Stomach (tissue), 19 donors: ENCODE measurements at places on chromosomes 4 and X. TPM values are rescaled to one million over a fixed set of nuclear protein-coding genes. Genes with fewer than 3 reads are reported as not detected.

Gene CHIC1
- 1.7 TPM for polyA plus RNA-seq

DNA sequence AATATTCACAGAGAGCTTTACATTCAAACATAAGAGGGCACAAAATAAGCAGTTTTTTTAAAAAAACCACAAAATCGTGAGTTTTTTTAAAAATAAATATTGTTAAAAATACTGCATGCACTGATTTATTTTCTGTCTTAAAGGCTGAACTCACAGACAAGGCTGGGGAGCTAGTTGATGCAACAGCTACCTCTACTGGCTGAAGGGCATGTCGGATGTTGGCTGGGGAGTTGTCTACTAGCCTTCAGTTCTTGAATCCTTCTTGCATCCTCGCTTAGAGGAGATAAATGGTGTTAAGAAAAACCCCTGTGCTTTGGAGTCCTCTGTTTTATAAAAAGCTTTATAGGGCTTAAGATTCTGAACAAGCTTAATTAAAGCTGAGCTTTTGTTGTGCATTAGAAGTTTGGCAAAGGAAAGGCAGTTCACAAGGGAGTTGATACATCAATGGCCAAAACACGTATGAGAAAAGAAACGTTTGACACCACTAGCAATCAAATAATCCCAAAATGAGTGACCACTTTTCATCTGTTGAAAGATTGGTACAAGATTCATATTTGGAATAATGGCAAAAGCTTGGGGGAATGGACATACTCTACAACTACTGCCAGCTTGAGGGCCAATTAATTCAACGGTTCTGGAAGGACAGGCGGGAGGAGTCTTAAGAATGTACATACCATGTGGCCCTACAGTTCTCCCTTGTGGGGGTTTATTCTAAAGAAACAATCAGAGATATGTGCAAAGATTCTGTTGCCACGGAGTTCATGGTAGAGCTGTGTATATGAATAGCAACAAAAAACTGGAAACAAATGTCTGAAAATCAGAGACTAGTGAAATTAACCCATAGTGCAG lies 94.7 kb downstream of the SEL1L3 start:
- DNase-seq = peak; percentile 42

DNA sequence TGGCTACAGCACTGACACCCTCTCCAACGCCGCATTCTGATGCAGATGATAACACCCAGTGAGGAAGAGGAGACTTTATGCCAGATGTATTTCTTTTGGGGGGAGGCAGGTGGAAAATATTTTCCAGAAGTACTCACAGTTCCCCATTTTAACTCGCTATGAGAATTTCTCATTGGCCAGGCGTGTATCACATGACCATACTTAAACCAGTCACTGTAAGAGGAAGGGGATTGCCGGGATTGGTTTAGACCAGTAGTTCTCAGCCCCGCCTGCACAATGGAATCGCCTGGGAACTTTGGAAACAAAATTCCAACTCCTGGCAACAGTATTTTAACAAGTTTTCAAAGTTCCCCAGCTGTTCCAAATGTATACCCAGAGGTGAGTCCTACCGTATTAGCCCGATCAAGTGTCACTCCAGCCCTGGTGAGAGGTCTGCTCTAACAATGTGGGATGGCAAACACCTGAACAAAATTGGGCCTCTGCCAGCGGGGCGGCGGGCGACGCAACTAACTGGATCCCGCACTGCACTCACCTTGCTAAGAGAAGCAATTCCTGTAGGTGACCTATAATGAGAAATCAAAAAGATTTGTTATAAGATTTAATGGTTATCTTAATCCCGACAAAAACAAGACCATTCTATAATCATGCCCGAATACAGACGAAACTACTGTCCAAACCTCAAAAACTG lies 2.9 kb upstream of the MSL3 start:
- DNase-seq = peak; percentile 34

DNA sequence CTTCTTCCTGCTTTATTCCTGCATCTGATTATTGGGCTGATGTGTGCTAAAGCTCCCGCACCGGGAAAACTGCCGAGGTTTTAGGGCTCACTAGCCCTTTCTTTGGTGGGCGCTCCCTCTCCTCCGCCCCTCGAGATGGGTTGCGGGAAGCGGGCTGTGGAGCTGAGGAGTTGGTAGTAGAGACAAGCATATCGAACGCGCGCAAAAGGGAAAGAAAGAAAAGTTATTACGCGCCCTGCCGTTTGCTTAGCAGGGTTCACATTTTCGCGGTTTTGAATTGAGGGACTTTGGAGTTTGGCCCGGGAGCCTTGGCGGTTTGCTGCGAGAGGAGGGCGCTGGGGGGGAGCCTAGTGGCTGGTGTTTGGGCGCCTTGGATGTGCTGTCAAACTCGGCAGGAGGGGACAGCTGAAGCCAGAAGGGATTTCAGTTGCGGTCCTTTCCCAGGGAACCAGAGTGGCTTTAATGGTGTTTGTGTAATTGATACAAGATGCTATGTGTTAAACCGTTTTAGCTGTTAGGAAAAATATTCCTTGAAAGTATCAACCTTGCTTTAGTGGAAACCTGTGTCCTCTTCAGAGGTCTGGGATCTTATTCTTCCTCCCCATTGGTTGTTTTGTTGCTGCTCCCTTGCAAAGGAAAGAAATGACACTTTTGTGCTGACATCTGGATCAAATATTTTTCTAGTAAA lies 1.1 kb downstream of the GAB1 start:
- peak; percentile 57 for DNase-seq

GRCh38 chrX:131331152-131331551 lies 42.0 kb upstream of the IGSF1 start:
- no peak for DNase-seq

GRCh38 chr4:139825523-139826014 lies 159.9 kb downstream of the MGST2 start:
- DNase-seq = no peak

- DNase-seq = no peak
These were observed 37.0 kb upstream of the CXCL8 start for GRCh38 chr4:73703320-73703719.

DNA sequence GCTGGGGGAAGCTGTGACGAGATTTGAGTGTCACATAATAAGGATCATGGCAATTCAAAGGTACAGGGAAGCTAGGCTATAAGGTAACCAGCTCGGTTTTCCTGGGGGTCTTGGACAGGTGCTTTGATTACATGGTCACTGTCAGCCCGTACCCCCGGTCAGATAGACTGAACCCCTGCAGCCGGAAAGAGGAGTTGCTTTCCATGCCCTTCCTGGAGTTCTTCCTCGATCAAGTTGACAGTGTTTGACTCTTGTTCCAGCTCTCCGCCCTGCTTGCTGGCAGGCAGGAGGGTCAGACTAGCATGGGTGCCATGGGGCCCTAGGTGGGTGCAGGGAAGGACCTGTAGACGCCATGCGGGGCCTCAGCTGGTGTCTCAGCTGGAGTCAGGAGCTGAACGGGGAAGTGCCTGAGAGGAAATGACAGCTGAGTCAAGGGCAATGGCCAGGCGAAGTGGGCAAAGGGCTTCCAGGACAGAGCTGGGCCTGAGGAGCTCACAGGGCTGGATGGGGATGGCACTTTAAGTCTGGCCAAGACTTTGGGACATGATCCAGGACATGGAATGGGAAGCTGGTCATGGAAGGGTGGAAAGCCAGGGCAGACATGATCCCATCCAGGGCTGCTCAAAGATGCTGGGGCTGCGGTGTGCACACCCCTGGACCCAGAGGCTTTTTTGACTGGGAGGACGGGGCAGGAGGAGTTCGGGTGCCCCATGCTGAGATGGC lies 1.6 kb downstream of the TMEM187 start:
- DNase-seq = no peak

DNA sequence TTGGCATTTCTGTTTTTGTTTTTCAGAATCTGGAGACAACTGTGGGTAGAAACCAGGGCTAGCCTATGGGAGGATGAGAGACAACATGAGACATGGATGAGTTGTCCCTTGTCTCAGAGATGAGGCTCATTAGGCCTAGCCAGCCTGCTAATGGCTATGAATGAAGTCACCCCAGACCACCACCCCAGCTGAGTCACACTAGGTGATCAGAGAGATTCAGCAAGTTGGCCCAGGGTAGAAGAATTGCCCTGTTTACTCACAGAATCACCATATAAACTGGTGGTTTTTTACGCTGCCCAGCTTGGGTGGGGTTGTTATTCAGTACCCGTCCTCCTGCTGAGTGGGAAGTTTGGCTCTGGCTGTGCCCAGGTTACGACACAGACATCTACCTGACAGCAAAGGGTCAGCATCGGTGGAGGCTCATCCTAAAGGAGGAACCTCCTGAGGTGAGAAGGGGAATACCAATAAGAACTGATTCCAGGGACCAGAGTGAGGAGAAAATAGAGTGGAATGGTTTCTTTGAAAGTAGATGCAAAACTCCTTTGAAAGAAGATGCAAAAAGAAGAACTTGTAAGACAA lies 17.2 kb upstream of the ARSJ start:
- DNase-seq = no peak

DNA sequence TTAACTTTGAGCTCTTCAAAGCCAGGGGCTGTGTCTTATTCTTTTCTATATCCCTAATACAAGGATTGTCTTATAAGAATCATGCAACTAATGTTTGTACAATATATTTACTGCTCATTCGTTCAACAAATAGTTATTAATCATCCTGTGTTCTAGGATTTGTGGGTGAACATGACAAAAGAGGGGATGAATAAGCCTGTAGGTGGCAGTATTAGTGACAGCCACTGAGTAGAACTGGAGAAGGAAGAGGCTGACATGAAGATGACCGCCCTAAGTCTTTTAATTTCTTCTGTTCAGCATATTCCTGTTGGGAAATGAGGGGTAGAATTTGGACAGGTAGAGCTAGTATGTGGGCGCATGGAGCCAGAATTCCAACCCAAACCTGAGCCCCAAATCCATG lies 11.9 kb upstream of the LINC00632 start:
- DNase-seq = no peak

- no peak for DNase-seq
These were observed 41.8 kb downstream of the SULT1E1 start for GRCh38 chr4:69818060-69818639.

GRCh38 chrX:150698981-150699380 lies 5.8 kb downstream of the MTMR1 start:
- DNase-seq = no peak

DNA sequence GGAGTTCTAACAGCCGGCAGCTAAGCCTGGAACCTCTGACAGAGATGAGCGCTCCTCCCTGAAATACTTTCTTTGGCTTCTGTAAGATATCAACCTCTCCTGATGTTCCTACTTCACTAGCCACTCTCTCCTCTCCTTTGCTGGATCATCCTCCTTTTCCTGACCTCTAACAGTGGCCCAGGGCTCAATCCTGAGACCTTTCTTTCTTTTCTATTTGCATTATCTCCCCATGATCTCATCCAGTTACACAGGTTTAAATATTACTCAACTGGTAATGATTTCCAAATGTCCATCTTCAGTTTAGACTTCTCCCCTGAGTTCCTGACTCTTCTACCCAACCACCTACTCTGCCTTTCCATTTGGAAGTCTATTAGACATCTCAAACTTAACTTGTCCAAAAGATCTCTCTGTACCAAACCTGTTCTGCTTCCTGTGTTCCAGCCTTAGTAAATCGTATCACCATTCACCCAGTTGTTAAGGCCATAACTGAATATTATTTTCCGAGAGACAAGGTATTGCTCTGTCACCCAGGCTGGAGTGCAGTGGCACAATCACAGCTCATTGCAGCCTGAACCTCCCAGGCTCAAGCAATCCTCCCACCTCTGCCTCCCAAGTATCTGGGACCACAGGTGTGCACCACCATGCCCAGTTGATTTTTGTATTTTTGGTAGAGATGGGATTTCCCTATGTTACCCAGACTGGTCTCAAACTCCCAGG lies 41.1 kb downstream of the RFC1 start:
- DNase-seq = no peak

DNA sequence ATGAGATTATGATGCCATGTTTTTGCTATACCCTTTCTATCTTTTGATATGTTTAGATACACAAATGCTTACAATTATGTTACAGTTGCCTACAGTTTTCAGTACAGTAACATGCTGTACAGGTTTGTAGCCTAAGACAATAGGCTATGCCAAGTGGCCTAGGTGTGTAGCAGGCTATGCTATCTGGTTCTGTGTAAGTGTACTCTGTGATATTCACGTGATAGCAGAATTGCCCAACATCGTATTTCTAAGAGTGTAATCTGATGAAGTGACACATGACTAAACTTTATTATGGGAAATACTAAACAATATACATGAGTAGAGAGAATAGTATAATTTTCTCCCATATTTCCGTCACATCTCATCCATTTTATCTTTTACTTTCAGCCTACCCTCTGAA lies 97.0 kb downstream of the CLDN22 start:
- DNase-seq = no peak
